Hematopoietic multipotent progenitor cell treated with erythropoietin and hydrocortisone succinate and interleukin-3 and kit ligand, for 15 days (in vitro differentiated cells): ENCODE measurements at places on chromosomes 11 and 22.

- no peak for DNase-seq
These were observed 112.3 kb upstream of the LMO1 start for GRCh38 chr11:8375932-8376331.

DNA sequence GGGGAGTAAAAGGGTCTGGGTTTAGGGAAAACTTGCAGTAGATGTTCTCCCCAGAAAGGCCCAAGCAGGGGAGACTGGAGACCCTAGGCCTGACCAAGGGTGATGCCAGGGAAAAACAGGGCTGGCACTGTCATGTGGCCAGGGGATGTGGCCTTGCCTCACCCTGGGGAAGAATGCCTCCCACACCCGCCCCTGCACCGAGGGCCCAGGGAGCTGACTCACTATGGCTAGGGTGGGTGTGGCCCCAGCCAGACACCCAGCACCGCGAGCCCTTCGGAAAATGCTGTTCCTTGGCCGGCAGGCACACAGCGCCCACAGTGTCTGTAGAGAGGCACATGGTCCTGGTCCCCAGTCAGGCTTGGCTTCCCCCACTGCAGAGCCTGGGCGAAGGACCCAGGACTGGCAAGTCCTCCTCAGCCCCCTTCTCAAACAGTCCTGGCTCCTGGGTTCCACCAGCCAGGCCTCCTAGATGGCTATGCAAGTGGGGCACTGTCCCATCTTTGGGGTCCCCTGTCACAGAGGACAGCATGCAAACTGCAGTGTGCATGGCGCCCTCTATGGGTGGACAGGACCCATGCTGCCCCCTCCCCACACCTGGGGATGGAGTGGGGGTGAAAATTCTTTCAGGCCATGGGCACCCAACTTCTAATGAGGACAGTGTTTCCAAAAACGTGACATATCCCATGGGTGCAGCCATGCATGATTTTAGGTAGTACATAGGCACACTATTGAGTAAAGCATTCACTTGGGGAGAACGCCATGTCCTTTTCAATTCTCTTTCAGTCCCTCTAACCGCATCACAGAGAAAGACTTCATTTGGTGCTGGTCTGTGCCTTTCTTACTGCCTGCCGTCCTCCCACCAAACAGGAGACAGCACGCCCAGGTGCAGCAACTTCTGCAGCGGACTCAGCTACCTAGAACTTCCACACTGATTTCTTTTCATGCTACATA, 15.2 kb downstream of the TMPRSS5 start:
- peak; percentile 87 for DNase-seq

DNA sequence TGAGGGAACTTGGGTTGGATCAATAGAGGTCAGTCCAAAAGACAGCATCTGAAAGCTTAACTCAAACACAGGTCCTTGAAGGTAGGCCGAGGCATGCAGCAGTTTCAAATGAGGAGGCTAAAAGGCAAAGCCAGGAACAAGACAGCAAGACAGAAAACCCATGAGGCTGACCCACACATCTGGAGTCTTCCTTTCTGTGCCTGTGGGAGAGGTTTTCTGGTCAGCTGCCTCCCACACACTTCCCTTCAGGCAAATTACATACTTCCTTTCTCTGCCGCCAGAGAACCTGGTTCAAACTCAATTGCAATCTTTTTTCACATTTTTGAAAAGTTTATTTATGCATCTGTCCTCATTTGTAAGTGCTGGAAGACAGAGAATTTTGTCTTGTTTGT, 29.8 kb upstream of the CRTAM start:
- DNase-seq = no peak

- no peak for DNase-seq
These were observed 54.9 kb downstream of the P4HA3 start for GRCh38 chr11:74256378-74257133.

DNA sequence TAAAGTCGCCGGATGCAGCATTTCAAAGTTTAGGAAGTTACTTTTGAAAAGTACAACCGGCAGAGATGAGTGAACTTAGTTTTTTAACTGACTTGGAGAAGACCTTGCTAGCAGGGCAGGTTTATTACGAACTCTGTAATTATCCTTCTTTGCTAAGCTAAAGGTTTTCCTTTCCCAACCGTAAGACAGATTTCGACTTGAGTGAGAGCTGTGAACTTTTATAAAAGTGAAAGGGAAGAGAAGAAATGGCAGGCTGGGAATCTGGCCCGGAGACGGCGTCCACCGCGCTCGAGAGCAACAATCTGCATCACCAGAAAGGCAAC, 659 bp upstream of the TEAD1 start:
- DNase-seq = no peak

DNA sequence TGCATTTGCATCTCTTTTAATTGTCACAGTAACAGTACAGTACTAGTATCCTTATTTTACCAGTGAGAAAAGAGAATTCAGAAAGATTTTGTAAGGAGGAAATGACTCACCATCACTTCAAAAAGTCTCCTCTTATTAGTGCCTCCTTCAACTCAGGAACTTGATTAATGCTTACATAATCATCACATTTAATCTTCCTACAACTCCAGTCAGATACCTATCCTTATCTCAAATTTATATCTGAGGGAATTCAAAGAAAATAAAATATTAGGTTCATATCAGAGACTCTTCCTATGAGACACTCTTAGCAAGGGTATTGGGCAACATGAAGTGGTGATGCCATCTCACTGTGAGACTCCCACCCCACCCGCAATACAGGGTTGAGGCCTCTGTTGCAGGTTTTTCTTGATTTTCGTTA, 26.1 kb upstream of the CTSC start:
- no peak for DNase-seq

DNA sequence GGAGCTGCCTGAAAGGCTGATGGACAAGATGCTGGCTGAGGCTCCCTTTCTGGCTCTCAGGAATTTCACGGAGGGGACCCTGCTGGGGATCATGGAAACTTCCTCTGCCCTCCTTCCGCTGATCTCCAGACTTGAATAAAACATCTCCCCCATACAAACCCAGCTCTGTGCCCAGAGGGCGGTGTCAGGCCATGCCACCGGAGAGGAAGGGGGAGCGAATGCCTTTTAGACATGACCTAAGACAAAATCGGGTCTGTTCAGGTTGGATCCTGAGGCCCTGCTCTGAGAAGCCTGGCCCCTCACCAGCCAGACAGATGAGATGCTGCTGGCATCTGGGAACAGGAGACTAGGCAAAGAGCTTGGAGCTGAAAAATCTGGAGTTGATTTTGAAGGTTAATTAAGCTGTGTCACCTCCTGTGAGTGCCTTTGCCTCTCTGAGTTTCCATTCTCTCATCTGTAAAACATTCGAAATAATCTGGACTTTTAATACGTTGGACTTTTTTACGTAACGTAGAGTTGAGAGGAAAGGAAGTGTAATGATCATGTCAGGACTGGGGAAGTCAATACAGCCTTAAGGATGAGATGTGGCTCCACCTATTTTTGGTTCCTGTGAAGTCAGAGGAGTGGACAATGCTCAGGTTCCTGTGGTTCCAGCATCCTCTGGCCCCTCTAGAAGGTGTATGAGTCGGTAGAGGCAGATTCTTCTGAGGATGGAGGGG, 163.6 kb downstream of the ST3GAL4 start:
- no peak for DNase-seq

DNA sequence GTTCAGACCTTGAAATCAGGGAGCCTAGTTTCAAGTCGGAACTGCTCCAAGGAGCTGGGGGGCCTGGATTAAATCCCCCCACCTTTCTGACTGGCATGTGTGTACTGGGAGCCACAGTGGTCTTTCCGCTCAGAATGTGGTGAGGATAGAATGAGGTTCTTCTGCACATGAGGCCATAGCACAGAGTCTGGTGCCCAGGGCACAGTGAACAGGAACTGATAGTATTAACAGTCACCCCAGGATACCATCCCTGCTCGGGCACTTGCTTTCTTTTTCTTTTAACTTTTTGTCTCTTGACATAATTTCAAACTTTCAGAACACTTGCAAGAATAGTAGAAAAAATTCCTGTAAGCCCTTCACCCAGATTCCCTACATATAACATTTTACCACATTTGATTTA, 28.8 kb downstream of the LMO1 start:
- no peak for DNase-seq

DNA sequence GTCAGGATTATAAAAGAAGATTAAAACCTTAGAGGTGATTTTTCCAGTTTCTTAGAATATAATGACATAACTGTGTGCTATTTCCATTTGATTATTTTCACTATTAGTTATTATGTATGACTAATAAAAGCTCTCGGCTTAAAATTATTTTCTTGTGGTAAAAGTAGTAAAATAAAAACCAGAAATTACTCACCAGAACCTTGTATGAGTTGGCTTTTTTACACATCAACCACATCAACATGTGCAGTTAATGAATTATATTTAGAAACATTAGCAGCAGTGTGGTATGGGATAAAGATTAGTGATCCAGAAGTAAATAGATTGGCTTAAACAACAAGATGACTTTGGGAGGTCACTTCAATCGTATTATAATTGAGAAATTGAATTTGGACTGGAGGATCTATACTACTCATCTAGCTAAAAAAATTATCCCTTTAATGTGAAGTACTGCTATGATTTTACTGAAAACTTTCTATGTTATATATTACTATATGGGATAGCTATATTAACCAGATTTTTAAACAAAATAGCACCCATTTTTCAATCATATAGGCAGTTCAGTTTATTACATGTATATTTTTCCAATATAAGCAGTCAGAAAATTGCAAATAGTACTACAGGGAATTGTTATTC, 2.8 kb upstream of the BCO2 start:
- no peak for DNase-seq

DNA sequence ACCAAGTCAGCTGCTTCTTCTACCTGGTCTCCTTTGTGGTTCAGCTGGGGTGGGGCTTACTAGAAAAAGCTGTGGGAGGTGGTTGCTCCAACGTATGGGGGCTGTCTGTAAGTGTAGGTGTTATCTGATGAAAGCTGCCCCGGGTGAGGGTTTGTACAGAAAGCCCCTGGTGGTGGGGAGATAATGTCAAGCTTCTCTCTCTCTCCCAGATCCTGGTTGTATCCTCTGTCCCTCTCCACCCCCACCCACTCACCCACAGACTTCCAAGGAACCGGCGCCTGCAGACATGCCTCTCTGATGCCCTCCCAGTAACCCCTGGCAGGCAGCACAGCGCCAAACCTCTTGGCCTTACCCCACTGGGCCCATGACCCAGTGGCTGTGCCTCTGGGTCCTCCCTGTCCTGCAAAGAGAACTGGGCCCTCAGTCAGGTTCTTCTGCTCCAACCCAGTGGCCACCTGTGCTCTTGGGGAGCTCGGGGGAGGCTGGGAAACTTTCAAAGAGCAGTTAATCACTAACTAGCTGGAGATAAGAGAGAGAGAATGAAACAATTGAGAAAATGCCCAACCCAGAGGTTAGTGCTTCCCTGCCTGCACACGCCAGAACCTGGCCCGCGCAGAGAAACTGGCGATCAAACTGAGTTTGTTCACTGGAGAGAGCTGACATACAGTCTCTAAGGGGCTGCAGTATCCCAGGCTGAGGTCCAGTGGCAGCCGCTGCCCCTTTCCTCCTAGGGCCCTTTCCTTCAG, 20.4 kb upstream of the EHF start:
- DNase-seq = no peak

DNA sequence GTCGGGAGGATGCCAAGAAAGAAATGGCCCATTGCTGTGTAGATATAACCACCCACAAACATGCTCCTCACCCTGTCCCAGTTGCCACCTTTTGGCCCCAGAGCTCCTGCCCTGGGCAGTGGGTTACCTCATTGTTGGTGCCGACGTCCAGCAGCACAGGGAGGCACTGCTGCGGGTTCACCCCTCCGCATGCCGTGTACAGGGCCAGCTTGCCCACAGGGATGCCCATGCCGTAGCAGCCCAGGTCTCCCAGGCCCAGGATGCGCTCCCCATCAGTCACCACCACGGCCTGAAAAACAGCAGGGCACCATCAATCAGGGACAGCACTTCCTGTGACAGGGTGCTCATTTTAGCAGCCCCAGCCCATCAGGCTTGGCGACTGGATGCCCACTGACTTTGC, 123.1 kb downstream of the CCDC81 start:
- DNase-seq = no peak

- peak; percentile 30 for DNase-seq
These were observed 10.4 kb downstream of the KIRREL3 start for GRCh38 chr11:126989942-126990715.
